T follicular helper cell (primary cell): ENCODE measurements at places on chromosomes 13 and 19.

GRCh38 chr19:33440682-33441081, 67.2 kb downstream of the CEBPG start:
- DNase-seq: no peak

DNA sequence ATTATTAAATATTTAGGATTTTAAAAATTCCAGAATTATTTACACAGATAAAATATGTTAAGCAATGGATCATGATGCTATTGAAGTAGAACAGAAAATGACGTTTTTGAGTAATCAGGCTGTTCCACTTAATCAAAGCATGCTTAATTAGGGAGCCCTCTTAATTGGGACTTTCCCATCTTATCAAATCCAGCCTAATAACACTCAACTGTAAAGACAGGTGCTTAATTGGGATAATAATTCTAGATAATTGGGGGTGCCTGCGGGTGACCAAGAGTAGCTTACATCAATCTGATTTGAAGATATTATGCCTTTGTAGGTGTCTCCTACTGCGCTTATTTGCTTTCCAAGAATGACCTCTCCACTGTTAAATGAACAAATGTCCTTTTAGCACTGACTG, 742.2 kb upstream of the SLITRK6 start:
- no peak for DNase-seq

- no peak for DNase-seq
Observed at GRCh38 chr13:93857126-93857525, 622.4 kb downstream of the DCT start.

- no peak for DNase-seq
Observed at GRCh38 chr19:17076543-17076991, 990 bp downstream of the MYO9B start.

DNA sequence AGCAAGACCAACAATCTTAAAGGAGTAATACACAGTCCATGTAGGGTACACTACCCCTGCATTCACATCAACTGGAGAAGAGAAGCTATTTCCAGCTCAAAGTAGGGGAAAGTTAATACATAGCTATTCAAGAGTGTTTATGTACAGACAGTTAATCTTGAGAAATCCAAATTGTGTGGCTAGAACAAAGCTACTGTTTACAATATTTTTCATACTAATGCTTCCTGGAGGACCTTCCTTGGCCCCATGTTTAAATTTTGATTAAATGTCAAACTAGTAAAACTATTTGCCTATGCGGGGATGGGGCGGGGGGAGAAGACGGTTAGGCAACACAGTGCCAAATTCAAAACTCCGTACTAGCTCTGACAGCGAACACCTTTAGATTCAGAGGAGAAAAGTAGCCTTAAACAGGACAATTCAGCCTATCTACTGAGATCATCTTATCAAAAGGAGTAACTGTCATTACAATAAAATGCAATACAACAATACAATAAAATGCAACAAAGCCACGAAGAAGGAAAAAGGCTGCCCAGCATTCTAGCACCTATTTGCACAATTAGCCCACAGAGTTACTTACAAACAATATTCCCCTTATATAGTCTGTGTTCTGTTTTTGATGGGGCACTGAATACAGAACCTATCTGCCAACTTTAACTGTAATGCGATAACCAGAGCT, 29.1 kb downstream of the BRD4 start:
- no peak for DNase-seq

- DNase-seq: peak; percentile 67
Observed at GRCh38 chr19:46529622-46530451, 34.2 kb upstream of the PNMA8B start.

GRCh38 chr13:60158321-60158801, 5.4 kb downstream of the DIAPH3 start:
- DNase-seq: no peak

GRCh38 chr19:19485161-19485997, 30.0 kb downstream of the TSSK6 start:
- DNase-seq: no peak

DNA sequence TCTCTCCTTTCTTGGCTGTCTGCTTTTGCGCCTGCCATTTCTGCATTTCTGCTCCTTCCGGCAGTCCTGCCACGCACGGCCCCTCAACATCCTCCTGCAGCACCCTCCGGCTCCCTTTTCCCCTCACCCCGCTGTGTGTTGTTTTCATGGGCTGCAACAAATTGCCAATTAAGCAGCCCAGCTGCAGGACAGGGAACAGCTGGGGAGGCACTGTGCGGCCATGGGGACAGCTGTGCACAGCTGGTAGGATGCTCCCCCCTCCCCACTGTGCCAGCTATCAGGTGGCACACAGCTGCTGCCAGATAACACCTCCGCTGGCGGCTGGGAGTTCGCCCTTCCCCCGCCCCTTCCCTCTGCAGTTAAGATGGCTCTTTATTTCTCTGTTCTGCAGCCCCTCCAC, 25.4 kb downstream of the LYL1 start:
- DNase-seq: no peak

DNA sequence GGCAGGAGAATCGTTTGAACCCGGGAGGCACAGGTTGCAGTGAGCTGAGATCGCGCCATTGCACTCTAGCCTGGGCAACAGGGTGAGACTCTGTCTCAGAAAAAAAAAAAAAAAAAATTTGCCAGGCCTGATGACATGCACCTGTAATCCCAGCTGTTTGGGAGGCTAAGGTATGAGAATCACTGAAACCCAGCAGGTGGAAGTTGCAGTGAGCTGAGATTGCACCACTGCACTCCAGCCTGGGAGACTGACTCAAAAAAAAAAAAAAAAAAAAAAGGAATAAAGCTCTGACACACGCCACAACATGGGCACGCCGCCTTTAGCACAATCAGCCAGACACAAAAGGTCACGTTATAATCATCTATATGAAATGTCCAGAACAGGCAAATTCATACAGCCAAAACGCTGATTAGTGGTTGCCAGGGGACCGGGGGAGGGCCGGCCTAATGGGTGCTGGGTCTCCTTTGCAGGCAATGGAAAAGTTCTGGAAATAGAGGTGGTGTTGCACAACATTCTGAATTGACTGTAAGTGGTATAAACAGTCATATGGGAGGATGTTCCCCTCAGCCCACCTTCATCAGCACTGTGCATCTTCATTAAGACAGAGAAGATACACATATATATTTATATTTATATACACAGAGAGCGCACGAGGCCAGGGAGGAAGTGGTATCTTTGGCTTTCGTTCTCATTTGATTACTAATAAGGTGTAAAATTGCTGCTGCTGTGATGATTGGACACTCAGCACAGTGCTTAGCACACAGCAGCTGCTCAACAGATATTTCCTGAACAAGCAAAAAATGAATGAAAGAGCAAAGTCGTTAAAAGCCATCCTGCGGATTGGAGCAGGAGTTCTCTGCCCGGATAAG, 3.8 kb downstream of the HSPBP1 start:
- DNase-seq: no peak

DNA sequence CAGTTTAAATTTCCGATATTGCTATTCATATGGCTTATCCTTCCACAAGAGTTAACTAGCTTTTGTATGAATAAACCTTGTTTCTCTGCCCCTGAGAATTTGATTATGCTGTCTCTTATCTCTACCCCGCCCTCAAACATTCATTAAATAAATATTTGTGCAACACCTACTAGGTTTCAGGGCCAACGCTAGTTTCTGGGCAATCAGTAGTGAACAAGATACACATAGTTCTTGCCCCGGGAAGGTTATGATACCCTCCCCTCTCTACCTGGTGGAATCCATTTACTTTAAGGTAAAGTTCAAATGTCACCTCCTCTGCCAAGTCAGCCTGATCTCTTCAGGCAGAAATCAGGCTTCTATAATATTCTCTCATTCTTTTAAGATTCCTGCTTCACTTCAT, 16.6 kb upstream of the USP12 start:
- DNase-seq: no peak

DNA sequence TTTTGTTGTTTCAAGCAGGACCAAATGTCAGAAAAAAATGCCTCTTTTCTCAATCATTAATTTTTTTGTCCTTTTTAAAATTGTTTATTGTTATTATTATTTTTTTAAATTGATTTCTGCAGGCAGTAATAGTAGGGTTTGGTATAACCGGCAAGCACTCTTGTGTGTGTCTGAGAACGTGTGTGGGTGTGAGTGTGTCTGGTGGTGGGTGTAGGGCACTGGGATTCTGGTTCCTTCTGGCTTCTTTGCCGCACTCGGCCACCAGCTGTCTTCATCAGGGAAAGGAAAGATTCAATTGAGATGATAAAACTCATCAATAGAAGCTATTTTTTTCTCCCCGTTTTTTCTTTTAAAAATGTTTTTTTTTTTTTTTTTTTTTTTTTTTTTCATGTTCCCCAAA, 56.4 kb downstream of the IER2 start:
- no peak for DNase-seq

DNA sequence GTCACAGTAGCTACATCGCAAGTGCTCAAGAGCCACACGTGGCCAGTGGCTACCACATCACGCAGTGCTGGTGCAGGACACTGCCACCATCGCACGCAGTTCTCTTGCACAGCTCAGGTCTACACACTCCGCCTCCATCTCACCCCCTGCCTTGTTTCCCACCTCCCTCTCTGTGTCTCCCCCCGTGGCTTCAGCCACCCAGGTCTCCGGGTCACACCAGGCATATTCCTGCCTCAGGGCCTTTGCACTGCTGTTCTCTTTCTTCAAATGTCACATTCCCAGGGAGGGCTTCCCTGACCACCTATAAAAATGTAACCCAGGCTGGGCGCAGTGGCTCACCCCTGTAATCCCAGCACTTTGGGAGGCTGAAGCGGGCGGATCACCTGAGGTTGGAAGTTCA, 10.6 kb downstream of the CCDC8 start:
- no peak for DNase-seq
